ENCODE measurements at places on chromosomes 16 and 17.

DNA sequence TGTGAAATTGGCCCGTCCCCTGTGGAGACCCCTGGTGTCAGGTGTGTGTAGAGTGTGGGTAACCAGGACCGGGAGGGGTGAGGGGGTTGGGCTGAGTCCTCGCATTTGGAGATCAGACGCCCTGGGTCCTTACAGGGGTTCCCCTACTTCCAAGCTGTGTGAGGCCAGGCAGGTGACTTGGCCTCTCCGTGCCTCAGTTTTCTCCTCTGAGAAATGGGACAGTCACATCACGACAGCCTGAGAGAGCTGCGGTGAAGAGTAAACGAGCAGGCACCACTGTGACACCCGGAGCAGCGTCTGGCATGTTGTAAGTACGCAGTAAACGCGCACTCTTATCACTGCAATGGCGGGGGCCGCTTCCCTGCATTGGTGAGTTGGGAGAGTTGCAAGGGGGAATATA lies 152.5 kb upstream of the CIBAR2 start:
- DNase-seq, result no peak

DNA sequence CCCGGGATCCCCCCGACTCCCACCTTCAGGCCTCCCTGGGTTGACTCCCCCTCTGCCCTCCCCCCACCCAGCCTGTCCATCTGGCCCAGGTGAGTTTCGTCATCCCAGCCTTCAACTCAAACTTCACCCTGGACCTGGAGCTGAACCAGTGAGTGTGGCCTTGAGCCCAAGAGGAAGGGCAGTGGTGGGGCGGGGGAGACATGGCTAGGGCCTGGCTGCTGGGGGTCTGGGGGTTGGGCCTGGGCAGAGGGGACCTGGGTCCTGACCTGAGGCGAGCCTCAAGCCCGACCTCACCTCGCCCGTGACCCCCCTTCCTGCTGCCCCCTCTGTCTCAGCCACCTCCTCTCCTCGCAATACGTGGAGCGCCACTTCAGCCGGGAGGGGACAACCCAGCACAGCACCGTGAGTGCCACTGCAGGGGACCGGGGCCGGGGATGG lies 10.9 kb downstream of the ADAM11 start:
- no peak for DNase-seq

- DNase-seq, result no peak
These were observed 46.8 kb downstream of the ZNF267 start for GRCh38 chr16:31920373-31920772.

- DNase-seq, result no peak
These were observed 36.9 kb downstream of the GPATCH8 start for GRCh38 chr17:44466339-44466738.

DNA sequence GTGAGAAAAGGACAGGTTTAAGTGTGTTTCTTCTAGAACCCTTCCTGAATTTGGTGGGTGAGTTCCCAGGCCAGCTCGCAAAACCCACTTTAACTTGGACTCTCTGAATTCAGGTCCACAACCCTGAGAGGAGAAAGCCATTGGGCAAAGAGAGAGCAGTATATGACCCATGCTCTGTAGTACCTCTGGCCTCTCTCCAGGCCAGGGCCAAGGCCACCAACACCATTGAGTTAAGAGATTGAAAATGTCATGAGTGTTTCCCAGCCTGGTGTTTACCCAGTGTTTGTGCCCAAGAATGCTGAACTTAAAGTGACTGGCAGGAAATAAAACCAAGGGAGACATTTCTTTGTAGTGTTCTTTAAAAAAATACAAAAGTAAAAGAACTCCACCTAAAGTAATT lies 410.4 kb upstream of the CDH5 start:
- no peak for DNase-seq

- no peak for DNase-seq
These were observed 134.8 kb upstream of the IRX6 start for GRCh38 chr16:55189224-55189623.

- no peak for DNase-seq
These were observed 473.9 kb downstream of the XYLT1 start for GRCh38 chr16:16996827-16997226.

GRCh38 chr17:42642336-42642735 lies 16.7 kb upstream of the TUBG2 start:
- no peak for DNase-seq

All from testis (tissue), 5 donors.